NT2/D1 (cell line): ENCODE measurements at places on chromosomes 1 and 21.

DNA sequence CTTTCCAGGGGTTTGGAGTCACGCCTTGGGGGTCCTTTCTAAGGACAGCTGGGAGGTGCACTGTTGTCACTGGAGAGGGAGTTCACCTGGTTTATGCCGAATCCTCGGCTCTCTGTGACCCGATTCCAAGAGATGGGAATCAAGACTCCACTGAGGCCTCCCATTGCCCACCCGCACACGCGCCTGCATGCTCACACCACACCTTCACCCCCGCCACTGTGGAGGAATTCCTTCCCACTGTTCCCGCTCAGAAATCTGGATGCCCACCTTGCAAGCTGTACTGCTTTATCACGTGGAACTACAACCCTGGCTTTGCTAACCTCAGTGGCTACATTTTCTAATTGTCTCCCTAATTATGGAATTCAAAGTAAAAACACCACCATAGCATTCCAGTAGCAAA lies 29.2 kb downstream of the PGBD5 start:
- no peak for DNase-seq

GRCh38 chr1:10108948-10109708 lies 76.4 kb downstream of the UBE4B start:
- no peak for DNase-seq

DNA sequence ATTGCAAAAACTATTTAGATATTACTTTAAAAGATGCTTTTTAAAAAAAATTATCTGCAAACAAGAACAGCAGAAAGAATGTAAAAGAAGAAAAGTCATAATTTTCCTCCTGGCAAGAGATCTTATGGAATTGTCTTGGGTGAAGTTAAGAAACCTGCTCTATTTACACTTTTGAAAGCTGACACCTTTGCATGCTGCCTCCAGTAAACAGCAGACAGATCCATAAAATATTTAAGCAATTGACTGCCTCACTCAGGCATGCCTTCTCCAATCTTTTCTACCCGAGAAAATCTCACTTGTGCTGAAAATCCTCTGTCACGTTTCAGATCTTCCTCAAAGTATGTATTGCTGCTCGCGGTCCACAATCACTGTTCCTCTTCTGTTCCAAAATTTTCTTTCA lies 107.9 kb upstream of the ZP4 start:
- no peak for DNase-seq

GRCh38 chr1:78549891-78550290 lies 59.1 kb downstream of the PTGFR start:
- no peak for DNase-seq

GRCh38 chr1:93692983-93693591 lies 11.4 kb upstream of the BCAR3 start:
- DNase-seq, result no peak

- DNase-seq, result no peak
Measured at GRCh38 chr1:68213843-68214242, 18.5 kb downstream of the WLS start.

- DNase-seq, result no peak
Measured at GRCh38 chr1:198253668-198254067, 96.9 kb downstream of the NEK7 start.

- no peak for DNase-seq
Measured at GRCh38 chr1:168958562-168959289, 147.8 kb upstream of the ATP1B1 start.

DNA sequence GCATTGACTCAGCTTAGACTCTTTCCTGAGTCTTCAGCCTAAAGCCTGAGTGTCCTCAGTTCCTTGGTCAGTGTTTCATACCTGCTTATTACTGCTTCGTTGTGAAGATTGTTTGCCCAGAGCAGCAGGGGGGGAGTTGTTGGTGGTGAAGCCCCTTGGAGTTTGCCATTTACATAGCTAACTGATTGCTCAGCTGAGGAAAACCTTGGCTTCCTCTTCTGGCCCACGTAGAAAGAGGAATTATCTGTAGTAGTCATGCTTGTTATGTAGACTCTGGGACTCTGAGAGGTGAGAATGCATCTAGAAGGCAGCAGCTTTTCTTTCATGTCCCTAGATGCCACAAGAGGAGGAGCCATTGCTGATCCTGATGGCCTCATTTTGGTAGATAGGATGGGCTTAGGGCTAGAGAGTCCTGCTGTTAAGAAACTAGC lies 125.9 kb downstream of the MAST2 start:
- peak; percentile 87 for DNase-seq

GRCh38 chr1:75170981-75171380 lies 36.8 kb downstream of the LHX8 start:
- DNase-seq, result no peak

- no peak for DNase-seq
Measured at GRCh38 chr1:170729225-170730002, 65.5 kb downstream of the PRRX1 start.

DNA sequence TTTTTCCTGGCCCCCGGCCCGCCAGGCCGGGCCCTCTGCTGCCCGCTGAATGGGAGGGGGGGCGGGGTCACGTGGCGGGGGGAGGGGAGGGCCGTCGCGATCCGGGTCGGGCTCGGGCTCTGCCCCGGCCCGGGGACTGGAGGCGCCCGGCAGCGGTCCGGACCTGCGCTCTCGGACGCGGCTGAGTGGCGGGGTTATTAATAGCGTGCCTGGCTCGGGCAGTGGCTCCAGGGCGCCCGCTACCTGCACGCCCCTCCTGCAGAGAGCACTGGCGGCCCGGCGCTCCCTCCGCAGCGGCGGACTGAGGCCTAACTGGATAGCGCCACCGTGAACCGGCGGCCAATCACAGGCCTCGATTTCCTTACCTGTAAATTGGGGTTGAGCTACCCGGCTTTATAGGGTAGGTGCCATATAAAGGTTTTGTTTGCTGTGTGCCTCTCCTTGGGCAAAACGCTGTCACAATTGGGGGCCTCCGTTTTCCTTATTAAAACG lies 28.1 kb downstream of the AHDC1 start:
- no peak for DNase-seq

GRCh38 chr1:30615816-30616590 lies 107.4 kb downstream of the MATN1 start:
- no peak for DNase-seq

GRCh38 chr21:42732033-42732410 lies 78.6 kb downstream of the PDE9A start:
- no peak for DNase-seq

DNA sequence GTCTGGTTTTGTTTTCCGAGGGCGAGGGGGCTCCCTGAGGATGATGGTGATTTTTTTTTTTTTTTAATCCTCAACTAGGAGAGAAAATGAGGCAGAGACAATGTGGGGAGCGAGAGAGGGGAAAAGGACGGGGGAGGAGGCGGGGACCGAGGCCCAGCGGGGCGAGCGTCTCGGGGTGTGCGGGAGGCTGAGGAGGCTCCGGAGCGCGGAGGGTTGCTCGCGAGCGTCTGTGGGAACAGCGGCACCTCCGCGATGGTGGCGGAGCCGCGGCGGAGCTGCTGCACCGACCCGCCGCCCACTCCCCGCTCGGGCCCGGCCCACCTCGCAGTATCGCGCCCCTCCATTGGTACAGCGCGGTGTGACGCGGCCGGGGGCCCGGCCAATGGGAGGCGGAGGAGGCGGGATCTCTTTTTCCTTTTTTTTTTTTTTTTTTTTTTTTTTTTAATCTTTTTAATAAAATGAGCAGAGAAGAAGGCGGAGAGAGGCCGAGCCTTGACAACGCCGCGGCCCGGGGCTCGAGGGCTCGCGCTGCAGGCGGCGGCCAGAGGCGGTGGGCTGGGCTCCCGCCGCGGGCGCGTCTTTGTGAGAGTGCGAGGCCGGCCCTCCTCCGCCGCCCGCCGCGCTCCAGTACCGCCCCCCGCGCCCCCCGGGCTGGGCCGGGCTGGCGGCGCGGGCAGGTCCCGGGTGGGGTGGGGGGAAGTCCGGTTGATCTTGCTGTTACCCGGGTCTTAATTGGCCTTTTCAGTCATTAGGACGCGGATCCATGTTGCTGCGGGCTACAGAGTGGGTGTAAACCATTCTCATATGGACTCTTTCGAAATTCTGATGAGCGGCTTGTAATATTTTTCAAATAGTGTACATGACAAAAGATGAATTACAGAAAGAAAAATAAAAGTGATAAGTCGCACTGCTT lies at the start of gene RERE:
Gene RERE, minus strand, starts transcription at position 229 of the 913 bp plus-strand sequence.
- DNase-seq, result peak; percentile 68

DNA sequence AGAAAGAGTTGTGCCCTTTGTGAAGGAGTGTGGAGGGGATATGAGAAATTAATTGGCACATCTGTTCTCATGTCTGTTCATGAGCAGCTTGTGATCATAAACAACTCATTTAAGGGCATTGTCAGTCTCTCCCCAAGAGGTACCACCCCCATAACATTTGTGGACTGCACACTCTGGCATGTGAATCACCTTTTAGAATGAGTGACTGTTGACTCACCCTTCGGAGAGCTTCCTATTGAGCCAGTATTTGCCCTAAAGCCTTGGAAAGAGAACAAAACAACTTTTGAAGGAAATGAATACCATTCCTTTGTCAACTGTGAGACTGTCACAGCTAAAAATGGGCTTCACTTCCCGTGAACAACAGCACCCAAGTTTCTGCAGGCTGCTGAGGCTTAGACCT lies 27.5 kb upstream of the MYSM1 start:
- DNase-seq, result peak; percentile 30

GRCh38 chr1:201318504-201319340 lies 35.4 kb downstream of the PKP1 start:
- no peak for DNase-seq

DNA sequence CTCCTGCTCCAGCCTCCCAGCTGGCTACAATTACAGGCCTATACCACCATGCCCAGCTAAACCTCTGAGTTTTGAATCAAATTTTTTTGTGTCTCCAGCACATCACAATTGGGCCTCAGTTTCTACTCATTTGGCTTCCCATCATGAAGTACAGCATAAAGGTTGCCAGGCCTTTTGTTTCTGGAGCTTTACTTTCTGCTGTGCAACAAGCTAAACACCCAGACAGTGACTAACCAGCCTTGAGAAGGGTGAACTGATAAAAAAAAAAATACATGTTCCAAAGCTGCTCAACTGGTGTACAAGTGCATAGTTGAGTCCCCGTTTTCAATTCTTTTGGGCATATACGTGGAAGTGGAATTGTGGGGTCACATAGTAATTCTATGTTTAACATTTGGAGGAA lies 25.1 kb downstream of the TIAM1 start:
- DNase-seq, result no peak

- DNase-seq, result no peak
Measured at GRCh38 chr1:240402326-240402725, 209.6 kb downstream of the GREM2 start.

DNA sequence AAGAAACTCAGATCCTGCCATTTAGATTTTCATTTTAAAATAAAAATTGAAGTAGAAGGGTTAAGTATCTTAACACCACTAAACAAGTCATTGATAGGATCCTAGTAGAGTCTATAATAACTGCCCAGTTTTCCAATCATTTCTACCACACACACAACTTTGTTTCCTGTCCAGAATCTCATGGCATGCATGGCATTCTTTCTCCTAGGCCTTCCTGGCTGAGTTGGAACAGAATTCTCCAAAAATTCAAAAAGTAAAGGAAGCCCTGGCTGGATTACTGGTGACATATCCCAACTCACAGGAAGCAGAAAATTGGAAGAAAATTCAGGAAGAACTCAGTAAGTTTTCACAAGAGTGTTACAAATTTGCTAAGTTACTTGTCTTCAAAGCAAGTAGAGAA lies 111.4 kb upstream of the BMP8A start:
- no peak for DNase-seq

DNA sequence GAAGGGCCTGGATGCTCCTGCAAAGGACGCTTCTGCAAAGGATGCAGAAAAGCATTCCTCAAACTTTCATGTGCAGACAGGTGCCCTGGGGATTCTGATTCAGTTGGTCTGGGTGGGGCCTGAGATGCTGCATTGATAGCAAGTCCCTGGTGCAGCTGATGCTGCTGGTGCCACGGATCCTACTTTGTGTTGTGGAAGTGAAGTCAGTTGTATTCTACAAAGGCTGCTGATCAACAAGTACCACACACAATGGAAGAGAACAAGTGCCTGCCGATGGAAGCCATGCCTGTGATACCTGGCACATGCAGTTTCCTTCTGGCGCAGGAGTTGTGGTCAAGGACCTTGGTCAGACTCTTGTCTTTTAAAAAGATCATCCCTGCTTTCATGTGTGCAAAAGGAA lies 478.8 kb downstream of the CAMTA1 start:
- no peak for DNase-seq

- DNase-seq, result no peak
Measured at GRCh38 chr1:11671544-11672286, 7.7 kb downstream of the FBXO6 start.

GRCh38 chr1:59879996-59880505 lies 46.5 kb downstream of the CYP2J2 start:
- no peak for DNase-seq

DNA sequence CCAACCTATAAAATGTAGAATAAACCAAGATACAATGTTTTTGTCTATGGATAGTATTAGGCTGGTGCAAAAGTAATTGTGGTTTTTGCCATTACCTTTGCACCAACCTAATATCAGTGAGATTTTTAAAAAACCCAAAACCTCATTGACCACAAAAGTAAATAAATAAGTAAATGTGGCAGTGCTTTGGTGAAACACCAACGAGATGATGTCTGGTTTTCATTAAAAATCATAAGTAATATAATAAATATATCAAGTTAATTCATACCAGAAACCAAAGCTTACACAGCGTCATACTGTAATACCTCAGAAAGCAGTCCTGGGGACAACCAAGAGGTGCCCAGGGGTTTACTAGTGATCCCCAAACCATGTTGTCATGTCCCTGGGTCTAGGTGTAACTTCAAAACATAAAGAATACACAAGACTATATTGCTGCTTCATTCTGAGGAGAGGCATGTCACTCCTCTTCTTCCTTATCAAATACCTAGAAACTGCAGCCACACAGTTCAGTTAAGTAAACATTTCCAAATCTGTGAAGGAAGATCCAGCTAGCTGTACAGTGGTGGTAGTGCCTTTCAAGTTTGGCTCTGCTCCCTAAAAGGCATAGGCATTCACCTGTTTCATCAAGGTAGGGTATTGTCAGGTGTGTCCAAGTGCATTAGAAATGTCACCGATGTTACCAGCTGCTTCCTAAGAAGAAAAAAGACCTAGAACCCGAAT lies 51.6 kb upstream of the ZC3H11B start:
- no peak for DNase-seq

GRCh38 chr1:234724516-234725176 lies 114.7 kb upstream of the IRF2BP2 start:
- DNase-seq, result no peak

DNA sequence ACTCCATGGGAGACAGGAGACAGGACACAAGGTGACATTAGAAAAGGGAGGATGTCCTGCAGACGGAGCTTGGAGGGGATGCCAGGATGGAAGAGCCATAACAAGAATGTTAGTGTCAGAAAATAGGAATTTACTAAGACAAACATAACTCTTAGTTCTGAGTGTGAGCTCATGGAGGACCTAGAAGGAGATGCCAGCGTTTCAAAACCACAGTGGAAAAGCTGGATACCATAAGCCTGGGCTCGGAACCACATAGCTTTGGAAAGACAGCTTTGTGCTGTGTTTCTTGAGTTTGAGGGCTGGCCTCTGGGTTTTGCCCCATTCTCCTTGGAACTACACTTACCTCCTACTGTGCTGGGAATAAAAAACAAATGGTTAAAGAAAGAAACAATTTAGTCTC lies 128.4 kb downstream of the S1PR1 start:
- no peak for DNase-seq

DNA sequence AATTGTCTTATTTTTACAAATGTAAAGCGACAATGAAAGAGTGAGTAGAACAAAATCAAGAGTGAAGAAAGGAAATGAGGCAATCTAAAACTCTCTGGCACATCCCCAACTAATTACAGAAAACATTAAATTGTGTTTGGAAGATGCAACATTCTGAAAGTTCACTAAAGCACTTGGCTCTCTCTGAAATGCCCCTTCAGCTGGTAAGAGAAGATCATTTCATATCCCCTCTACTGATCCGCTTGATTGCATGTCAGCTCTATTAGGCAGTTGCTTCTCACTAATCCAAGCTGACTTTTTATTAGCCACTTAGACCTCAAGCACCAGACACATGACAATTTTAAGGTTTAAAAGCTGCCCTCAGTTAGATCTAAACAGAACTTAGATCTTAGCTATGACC lies 262.8 kb upstream of the PRMT6 start:
- DNase-seq, result no peak
